ENCODE measurements at places on chromosomes 11 and 22.
A peak's percentile ranks its signal among the peaks of the same experiment; 100 is the strongest.

GRCh38 chr11:102849311-102849710 lies 5.9 kb upstream of the MMP3 start:
- no peak for DNase-seq
- H3K4me1 ChIP-seq, result no peaks in the 10 kb centered on the region
- no peak overlapping the region for H3K27ac ChIP-seq
- H3K4me3 ChIP-seq, result no peak overlapping the region
- H3K27me3 ChIP-seq, result no peaks in the 10 kb centered on the region
- no peaks in the 10 kb centered on the region for H3K36me3 ChIP-seq

- no peaks in the 10 kb centered on the region for H3K27me3 ChIP-seq
- no peak for DNase-seq
- no peak overlapping the region for H3K27ac ChIP-seq
These were observed 40.6 kb downstream of the CDKN1C start for GRCh38 chr11:2844996-2845395.

DNA sequence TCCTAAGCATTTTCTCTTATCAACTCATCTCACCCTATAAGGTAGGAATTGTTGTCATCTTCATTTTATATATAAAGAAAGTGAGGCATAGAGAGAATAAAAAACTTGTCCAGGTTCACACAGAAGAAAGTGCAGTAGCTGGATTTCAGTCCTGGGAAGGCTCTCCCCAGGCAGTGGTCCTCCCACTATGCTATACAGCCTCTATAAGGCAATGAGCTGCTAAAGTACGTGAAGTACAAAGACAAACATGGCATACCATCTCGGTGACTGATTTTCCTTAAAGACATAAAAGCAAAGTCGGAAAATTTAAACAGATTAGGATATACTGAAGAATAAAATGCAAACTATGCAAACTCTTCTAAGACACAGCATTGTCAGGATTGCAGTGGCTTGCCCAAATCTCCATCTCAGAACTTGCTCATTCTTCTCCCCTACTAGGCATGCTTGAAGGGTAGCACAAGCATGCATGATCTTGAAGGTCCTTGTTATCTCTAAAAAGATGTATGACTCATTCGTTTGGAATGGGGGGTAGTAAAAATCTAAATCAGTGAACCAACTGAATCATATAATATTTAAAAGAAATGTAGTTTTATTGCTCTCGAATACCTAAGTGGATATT lies 97.8 kb upstream of the CSNK2A3 start:
- H3K36me3 ChIP-seq, result peaks cover 5% of the 10 kb centered on the region
- DNase-seq, result no peak
- H3K4me3 ChIP-seq, result no peak overlapping the region
- no peak overlapping the region for H3K27ac ChIP-seq
- no peaks in the 10 kb centered on the region for H3K4me1 ChIP-seq
- H3K27me3 ChIP-seq, result no peaks in the 10 kb centered on the region

GRCh38 chr11:20688761-20689160 lies 19.4 kb downstream of the NELL1 start:
- no peak overlapping the region for H3K27ac ChIP-seq
- H3K27me3 ChIP-seq, result no peaks in the 10 kb centered on the region
- DNase-seq, result no peak
- H3K4me3 ChIP-seq, result no peak overlapping the region
- no peaks in the 10 kb centered on the region for H3K4me1 ChIP-seq

GRCh38 chr11:34448223-34448994 lies 9.7 kb downstream of the CAT start:
- no peak overlapping the region for H3K27ac ChIP-seq
- no peaks in the 10 kb centered on the region for H3K27me3 ChIP-seq
- H3K36me3 ChIP-seq, result peaks cover 41% of the 10 kb centered on the region
- peaks cover 87% of the 10 kb centered on the region for H3K4me1 ChIP-seq
- H3K4me3 ChIP-seq, result no peak overlapping the region

- peaks cover 8% of the 10 kb centered on the region for H3K4me1 ChIP-seq
- H3K36me3 ChIP-seq, result no peaks in the 10 kb centered on the region
- no peaks in the 10 kb centered on the region for H3K27me3 ChIP-seq
- no peak overlapping the region for H3K4me3 ChIP-seq
- H3K27ac ChIP-seq, result no peak overlapping the region
These were observed 684.4 kb downstream of the NTM start for GRCh38 chr11:132054822-132055221.

- H3K27ac ChIP-seq, result no peak overlapping the region
- DNase-seq, result no peak
- no peaks in the 10 kb centered on the region for H3K36me3 ChIP-seq
These were observed 115.5 kb upstream of the CCDC90B start for GRCh38 chr11:83401506-83402225.

GRCh38 chr11:64305691-64306562 lies 603 bp downstream of the ESRRA start:
- no peaks in the 10 kb centered on the region for H3K27me3 ChIP-seq
- peak overlapping the region; percentile 95 for H3K27ac ChIP-seq
- peak overlapping the region; percentile 56 for H3K4me3 ChIP-seq
- peak; percentile 86 for DNase-seq
- no peaks in the 10 kb centered on the region for H3K36me3 ChIP-seq

DNA sequence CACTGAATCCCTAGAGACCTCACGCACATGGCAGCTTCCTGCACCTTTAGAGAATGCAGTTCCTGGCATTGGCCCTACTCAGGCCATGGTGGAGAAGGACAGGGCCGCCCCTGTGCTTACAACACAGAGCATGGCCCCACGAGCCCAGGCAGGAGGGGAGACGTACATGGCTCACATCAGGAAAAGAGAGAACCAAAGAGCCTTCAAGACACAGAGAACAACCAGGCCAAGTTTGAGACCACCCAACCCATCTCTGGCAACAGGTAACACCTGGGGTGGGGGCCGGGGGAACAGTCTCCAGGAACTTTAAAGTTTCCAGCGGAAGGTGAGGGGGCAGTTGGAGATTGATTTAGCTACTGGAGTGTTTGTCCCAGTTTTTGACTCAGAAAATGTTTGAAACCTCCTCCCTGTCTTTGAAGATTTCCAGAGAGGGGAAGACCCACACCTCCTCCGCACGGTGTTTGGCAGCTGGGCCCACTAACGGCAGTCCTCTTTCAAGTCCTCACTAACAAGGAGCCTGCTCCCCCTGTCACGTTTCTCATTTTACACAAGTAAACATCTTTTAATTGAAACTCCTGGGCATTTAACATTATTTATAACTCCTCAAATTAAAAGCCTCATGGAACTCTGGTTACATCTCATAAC lies 1423.8 kb downstream of the TBC1D22A start:
- no peak for DNase-seq
- no peaks in the 10 kb centered on the region for H3K36me3 ChIP-seq
- no peaks in the 10 kb centered on the region for H3K27me3 ChIP-seq
- no peak overlapping the region for H3K4me3 ChIP-seq
- H3K27ac ChIP-seq, result no peak overlapping the region
- no peaks in the 10 kb centered on the region for H3K4me1 ChIP-seq

GRCh38 chr11:111733611-111734088 lies 32.5 kb downstream of the PPP2R1B start:
- no peak overlapping the region for H3K4me3 ChIP-seq

DNA sequence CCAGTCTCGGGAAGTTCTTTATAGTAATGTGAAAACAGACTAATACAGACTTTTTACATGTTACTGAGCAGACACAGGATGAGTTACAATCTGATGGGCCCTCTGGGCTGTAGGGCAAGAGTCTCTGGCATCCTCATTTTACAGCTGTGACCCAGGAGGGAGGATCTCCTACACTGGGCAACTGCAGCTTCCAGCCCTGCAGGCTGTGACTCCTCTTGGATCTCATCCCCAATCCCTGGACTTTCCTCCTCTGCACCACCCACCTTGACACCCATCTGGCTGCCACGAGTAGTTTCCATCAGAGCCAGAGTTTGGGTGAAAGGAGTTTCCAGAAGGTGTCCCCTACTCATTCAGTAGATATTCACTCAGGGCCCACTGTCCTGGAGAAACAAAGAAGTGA lies 48.9 kb upstream of the MYEOV start:
- DNase-seq, result no peak
- H3K4me3 ChIP-seq, result no peak overlapping the region
- H3K4me1 ChIP-seq, result no peaks in the 10 kb centered on the region
- no peak overlapping the region for H3K27ac ChIP-seq

GRCh38 chr22:42743501-42743991 lies 22.9 kb upstream of the A4GALT start:
- H3K4me1 ChIP-seq, result peaks cover 5% of the 10 kb centered on the region
- no peak overlapping the region for H3K4me3 ChIP-seq
- H3K27me3 ChIP-seq, result no peaks in the 10 kb centered on the region
- H3K36me3 ChIP-seq, result no peaks in the 10 kb centered on the region
- peak; percentile 56 for DNase-seq

- no peaks in the 10 kb centered on the region for H3K36me3 ChIP-seq
- no peak overlapping the region for H3K27ac ChIP-seq
- no peaks in the 10 kb centered on the region for H3K27me3 ChIP-seq
- no peaks in the 10 kb centered on the region for H3K4me1 ChIP-seq
- no peak for DNase-seq
- H3K4me3 ChIP-seq, result no peak overlapping the region
These were observed 49.6 kb downstream of the KIF18A start for GRCh38 chr11:28058333-28058732.

- DNase-seq, result no peak
- H3K4me3 ChIP-seq, result no peak overlapping the region
- no peak overlapping the region for H3K27ac ChIP-seq
- H3K4me1 ChIP-seq, result no peaks in the 10 kb centered on the region
- no peaks in the 10 kb centered on the region for H3K27me3 ChIP-seq
- no peaks in the 10 kb centered on the region for H3K36me3 ChIP-seq
These were observed 107.2 kb downstream of the MPPED2 start for GRCh38 chr11:30478923-30479322.

GRCh38 chr11:103395612-103396011 lies 286.4 kb downstream of the DYNC2H1 start:
- H3K27ac ChIP-seq, result no peak overlapping the region
- H3K36me3 ChIP-seq, result no peaks in the 10 kb centered on the region
- no peak for DNase-seq
- H3K4me3 ChIP-seq, result no peak overlapping the region

DNA sequence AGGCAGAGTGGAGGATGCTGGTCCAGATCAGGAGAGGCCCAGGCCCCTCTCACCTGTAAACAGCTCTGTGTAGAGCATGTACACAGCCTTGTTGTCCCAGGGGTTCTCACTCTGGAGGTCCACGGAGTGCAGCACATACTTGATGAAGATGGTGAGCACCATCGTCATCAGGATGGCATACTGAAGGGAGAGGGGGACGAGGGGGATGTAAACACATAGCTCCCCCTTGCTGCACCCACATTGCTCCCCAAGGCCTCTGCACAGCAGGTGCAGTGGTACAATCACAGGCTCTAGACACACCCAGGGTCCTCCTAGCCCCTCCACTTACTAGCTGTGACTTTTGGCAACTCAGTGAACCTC lies 2.9 kb downstream of the SYVN1 start:
- no peak overlapping the region for H3K4me3 ChIP-seq
- H3K27me3 ChIP-seq, result no peaks in the 10 kb centered on the region
- DNase-seq, result no peak
- no peaks in the 10 kb centered on the region for H3K36me3 ChIP-seq

DNA sequence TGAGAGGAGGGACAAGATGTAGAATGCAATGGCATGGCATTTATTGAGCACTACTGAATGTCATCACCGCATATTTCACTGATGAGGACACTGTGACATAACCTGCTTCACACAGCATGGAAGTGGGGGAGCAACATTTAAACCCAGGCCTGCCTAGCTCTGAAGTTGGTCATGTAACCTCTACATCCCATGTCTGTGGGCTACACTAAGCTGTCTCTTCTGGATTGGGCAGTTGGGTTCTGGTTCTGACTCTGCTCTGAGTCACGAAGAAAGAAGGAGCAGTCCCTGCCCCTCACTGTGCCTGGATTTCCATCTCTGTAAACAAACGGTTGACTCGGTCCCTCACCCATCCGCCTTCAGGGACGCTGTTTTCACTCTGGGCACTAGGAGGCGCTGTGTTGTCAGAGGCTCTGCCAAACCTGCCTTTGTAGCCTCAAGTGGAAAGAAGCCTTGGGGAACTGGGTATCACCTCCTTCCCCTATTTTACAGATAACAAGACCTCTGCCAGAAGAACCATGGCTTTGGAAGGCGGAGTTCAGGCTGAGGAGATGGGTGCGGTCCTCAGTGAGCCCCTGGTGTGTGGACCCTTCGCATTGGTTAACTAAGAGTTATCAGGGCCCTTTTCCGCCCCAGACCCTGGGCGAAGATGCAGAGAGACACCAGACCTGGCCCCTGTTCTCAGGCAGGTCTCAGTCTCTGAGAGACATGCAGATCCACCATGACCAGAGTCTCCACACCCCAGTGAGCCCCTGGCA lies 12.7 kb upstream of the ARHGEF17 start:
- no peaks in the 10 kb centered on the region for H3K27me3 ChIP-seq
- H3K4me3 ChIP-seq, result no peak overlapping the region
- H3K4me1 ChIP-seq, result no peaks in the 10 kb centered on the region
- no peaks in the 10 kb centered on the region for H3K36me3 ChIP-seq
- DNase-seq, result peak; percentile 47

- no peak overlapping the region for H3K27ac ChIP-seq
- no peak for DNase-seq
- H3K4me1 ChIP-seq, result no peaks in the 10 kb centered on the region
- no peaks in the 10 kb centered on the region for H3K36me3 ChIP-seq
These were observed 16.4 kb upstream of the RFPL3 start for GRCh38 chr22:32341122-32341740.

GRCh38 chr22:50697667-50698506 lies 25.3 kb downstream of the SHANK3 start:
- no peak overlapping the region for H3K4me3 ChIP-seq
- peaks cover 5% of the 10 kb centered on the region for H3K4me1 ChIP-seq
- no peaks in the 10 kb centered on the region for H3K36me3 ChIP-seq
- no peak for DNase-seq
- H3K27me3 ChIP-seq, result no peaks in the 10 kb centered on the region
- no peak overlapping the region for H3K27ac ChIP-seq

DNA sequence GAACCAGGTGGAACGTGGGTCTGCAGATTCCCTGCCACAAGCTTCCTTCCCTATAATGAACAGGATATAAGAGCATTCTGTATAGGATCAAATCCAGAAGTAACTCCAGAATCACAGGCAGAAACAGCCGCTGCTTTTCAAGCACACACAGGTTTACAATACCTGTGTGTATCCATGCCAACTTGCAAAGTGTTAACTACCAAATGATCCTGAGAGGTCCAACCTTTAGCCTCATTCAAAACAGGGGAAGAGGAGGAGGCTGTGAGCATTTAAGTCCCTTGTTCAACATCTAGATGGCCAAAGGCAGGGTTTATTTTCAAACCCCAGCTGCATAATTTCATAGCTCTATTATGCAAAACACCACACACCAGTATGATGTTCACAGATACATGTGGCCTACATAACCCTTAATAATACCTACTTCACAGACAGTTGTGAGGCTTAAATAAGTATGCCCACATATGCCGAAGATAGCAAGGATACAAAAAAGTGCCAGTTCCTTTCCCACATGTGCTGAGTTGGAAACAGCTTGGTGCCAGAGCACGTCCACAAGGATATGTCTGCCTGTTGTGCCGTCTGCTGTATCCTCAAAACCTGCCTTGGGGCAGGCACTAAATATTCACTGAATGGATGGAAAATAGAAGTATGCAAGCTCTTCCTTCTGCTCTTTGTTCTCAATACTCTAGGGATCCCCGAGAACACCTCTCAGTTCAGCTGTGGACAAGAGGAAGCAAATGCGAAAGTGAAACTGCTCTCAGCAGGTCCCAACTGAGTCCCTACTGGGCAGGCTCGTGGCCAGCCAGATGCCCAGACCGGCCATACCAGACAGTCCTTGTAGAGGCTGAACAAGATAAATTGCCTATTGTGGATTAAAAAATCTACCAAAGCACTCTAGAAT lies 66.8 kb downstream of the LARGE1 start:
- peak overlapping the region; percentile 37 for H3K4me3 ChIP-seq
- H3K27ac ChIP-seq, result peak overlapping the region; percentile 67
- peaks cover 26% of the 10 kb centered on the region for H3K4me1 ChIP-seq
- H3K36me3 ChIP-seq, result no peaks in the 10 kb centered on the region
- H3K27me3 ChIP-seq, result no peaks in the 10 kb centered on the region
